Liver (tissue), 10 donors: ENCODE measurements at places on chromosomes 11 and 22. TPM values are rescaled to one million over a fixed set of nuclear protein-coding genes. Genes with fewer than 3 reads are reported as not detected.

The DUSP8 gene
- 0.33 TPM for total RNA-seq

GRCh38 chr11:82523141-82523540, 210.5 kb downstream of the FAM181B start:
- DNase-seq: no peak

DNA sequence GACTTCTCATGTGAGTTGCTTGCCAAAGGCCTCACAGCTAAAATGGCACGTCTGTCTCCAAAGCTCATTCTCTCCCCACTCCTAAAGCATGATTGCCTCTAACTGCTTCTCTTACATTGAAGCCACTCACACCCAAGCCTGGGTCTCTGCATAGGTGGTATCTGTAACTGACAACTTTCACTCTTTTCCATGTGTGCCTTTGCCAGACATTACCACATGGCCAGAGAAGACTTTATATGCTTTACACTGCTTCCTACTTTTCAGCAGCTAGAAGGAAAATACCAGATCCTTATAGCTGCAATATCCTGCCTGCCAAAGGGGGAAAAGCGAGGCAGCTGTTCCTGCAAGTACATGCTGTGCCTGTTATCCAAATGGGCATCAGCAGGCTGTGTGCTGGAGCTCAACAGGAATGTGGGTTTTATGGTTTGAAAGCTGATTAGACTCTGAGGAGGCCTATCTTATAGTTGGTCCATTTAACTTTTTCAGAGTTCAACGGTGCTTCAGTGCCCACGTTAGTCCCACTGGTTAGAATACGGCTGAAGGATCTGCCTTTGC, 547.1 kb downstream of the RAB38 start:
- no peak for DNase-seq

The DENND6B gene
- total RNA-seq: 1.1 TPM

DNA sequence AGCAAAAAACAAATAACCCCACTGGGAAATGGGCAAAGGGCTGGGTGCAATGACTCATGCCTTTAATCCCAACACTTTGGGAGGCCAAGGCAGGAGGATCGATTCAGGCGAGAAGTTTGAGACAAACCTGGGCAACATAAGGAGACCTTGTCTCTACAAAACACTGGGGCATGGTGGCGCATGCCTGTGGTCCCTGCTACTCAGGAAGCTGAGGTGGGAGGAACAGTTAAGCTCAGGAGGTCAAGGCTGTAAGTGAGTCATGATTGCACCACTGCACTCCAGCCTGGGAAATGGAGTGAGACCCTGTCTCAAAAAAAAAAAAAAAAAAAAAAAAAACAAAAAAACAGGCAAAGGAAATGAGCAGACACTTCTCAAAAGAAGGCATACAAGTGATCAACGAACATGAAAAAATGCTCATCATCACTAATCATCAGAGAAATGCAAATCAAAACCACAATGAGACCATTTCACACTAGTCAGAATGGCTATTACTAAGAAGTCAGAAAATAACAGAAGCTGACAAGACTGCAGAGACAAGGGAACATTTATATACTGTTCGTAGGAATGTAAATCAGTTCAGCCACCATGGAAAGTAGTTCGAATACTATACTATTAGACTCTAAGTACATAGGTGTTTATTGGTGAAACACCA, 48.2 kb upstream of the SMCO4 start:
- DNase-seq: no peak

- no peak for DNase-seq
These were observed 82.6 kb downstream of the UBASH3B start for GRCh38 chr11:122737951-122738693.

DNA sequence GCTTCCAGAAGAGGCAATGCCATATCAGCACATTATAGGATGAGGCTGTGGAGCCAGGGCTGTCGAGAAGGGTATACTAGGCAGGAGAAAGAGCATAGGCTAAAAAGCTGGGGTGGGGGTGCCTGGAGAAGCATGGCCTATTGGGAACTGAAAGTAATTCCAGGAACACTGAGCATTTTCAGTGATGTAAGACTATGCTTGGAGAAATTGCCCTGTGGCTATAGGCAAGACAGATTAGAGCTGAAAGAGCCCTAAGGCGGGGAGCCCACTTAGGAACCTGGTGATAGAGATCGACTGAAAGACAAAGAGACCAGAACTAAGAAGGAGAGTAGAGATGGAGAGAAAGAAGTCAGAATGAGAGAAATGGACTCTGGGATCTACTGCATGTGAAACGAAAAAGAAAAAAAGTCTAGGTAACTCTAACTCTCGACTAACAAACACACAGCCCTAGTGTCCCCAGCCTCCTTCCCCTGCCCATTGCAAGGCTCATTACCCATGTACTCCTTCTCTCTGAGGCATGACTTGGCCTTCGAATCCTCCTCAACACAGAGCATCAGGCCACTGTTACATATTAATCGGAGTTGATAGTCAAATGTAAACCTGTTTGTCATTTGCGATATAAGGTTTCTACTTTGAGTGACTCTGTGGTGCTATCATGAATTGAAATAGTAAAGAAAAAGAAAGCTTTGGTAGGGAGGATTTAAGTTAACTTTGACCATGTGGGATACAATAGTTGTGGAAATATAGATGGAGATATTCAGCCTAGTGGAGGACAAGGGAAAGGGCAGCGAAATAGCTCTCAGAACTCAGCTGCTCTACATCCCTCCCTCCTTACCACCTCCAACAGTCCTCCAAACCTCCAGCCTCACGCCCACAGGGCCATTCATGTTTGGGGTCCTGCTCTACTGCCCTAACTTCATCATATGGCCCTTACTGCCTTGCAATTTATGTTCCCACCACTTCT, 52.3 kb upstream of the BMAL1 start:
- no peak for DNase-seq

DNA sequence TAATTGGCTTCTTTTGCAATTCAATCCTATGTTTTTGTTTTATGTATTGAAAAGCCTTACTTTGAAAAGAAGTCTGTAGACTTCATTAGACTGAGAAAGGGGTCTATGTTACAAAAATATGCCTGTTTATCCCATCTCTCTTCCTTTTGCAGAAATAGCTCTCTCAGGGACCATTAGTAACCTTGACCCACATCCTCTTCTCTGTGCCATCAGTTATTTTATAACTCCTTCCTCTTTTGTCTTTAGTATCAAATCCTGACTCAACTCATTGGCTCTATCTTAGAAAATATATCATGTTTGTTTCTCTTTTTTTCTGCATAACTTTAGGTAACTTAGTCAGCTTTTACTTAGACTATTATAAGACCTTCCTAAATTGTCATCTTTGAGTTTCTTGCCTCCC, 20.3 kb downstream of the ZC3H12C start:
- no peak for DNase-seq

The POTEH gene
- total RNA-seq: not detected

DNA sequence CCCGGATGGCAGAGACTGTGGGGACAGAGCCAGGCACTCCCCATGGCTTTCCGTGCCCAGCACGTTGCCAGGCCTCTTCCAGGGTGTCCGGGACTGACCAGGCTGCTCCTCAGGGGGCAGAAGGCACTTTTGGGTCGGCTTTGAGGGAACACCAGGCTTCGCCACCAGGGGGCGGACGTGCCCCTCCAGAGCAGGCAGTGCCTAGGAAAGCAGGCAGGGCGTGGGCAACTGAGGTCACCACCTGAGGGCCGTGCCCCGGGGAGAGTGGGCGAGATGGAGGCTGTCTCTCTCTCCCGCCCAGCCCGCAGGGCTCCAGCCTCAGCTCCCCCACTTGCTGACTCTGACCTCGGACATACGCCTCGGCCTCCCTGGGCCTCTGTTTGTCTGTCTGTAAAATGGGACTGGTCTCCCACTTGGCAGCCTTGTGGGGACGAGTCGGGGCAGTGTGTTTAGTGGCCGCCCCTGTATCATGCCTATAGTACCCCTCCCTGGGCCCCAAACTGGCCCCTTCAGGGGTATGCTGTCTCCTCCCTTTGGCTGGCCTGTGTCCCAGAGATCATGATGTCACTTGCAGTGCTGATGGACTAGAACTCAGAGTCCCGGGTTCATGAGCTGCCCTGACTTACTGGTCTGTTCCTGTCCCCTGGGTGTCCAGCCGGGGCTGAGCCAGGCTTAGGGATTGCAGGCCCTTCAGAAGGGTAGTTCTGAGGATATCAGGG, 4.4 kb upstream of the PRR5 start:
- DNase-seq: peak; percentile 86

The MS4A12 gene
- not detected for total RNA-seq

DNA sequence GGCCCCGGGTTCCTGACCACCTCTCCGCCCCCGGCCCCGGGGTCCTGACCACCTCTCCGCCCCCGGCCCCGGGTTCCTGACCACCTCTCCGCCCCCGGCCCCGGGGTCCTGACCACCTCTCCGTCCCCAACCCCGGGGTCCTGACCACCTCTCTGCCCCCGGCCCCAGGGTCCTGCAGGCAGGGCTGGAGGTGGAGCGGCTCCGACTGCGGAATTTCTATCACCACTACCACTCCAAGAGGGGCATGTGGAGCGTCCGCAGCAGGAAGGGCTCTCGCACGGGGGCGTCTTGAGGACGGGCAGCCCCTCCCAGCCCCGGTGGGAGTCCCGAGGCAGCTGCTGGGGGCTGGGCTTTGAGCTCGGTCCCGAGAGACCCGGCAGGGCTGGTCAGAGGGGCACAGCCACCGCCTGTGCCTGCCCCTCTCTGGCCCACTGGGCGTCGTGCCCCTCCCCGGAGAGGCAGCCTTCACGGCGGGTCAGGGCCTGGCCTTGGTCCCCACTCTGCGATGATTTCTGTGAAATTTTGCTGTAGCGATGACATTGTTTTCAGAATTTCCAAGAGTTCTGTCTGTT, 12.3 kb downstream of the B4GALNT4 start:
- DNase-seq: no peak

The RAG1 gene
- 1.0 TPM for total RNA-seq

The VSIG2 gene
- 0.75 TPM for total RNA-seq

GRCh38 chr22:27971926-27972325, 52.9 kb upstream of the PITPNB start:
- DNase-seq: no peak

- DNase-seq: peak; percentile 80
These were observed 24.4 kb downstream of the P2RY2 start for GRCh38 chr11:73242251-73243092.

DNA sequence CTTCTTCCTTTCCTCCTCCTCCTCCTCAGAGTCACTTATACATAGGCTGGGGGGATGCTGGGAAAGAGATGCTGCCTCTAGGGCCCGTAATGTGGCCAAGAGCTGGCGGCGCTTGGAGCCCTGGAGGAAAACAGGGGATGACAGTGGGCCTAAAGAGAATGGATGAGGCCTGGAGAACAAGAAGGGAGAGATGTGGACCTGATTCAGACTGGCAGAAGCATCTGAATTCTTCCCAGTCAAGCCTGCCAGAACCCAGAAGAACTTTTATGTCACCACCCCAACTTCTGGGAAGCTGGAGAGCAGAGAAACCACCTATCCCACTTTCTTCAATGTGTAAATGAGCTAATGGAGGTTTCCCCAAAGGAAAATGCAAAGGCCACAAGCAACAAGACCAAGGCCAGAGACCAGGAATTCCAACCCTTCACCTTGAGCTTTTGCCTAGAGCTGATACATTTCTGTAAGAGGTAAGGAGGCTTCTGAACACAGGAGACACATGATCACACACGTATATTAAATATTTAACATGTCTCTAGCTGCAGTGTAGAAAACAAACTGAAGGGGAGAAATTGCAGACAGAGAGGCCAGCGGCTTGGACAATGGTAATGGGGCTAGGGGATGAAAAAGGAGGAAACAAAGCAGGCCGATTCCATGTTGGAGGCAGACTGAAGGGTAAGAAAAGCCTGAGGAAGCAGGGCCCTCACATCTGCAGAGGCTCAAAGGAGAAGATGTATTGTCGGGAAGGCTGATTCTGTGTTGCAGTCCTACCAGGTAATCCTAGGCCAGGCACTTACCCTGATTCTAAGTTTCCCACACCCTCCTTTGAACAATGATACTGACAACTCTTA, 1.1 kb downstream of the RRP8 start:
- DNase-seq: peak; percentile 32
